SK-N-DZ (cell line): ENCODE measurements at places on chromosomes 3 and 15.
A peak's percentile ranks its signal among the peaks of the same experiment; 100 is the strongest.

DNA sequence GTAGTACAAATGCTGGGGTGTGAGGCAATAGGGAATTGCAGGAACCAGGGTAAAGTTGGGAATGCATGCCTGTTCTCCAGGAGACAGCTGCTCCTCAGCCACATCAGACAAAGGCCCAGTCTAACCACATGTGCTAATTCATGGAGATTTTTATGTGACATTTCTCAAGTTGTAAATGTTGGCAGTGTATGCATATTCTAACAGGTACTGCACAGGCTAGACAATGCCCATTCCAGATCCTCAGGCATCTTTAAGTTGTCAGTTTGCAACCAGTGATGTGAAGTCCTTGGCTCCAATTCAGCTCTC, 84.9 kb downstream of the EEFSEC start:
- no peak for DNase-seq

- DNase-seq: peak; percentile 10
Observed at GRCh38 chr3:73556520-73557372, 68.0 kb downstream of the PDZRN3 start.

- DNase-seq: no peak
Observed at GRCh38 chr15:59443341-59444072, 5.5 kb downstream of the FAM81A start.

GRCh38 chr3:53813876-53814275, 32.3 kb downstream of the CHDH start:
- DNase-seq: no peak

DNA sequence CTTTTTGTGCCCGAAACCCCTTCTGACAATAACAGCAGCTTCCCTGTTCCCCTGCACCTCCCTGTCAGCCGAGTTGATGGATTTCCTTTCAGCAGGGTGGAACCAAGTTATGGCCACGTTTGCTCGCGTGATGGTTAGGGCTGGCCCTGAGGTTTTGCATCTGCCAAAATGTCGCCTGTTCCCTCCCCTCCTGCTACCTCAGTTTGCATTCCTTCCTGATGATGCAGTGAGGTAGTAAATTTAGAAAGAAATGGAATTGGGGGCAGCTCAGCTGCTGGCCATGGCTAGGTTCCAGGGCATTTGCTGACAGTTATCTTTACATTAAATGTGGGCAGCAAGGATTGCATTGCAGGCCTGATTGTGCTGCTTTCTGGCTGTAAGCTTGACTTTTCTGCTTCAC, 13.2 kb downstream of the LIMD1 start:
- no peak for DNase-seq

- peak; percentile 58 for DNase-seq
Observed at GRCh38 chr15:77584201-77584600, 48.5 kb downstream of the LINGO1 start.

DNA sequence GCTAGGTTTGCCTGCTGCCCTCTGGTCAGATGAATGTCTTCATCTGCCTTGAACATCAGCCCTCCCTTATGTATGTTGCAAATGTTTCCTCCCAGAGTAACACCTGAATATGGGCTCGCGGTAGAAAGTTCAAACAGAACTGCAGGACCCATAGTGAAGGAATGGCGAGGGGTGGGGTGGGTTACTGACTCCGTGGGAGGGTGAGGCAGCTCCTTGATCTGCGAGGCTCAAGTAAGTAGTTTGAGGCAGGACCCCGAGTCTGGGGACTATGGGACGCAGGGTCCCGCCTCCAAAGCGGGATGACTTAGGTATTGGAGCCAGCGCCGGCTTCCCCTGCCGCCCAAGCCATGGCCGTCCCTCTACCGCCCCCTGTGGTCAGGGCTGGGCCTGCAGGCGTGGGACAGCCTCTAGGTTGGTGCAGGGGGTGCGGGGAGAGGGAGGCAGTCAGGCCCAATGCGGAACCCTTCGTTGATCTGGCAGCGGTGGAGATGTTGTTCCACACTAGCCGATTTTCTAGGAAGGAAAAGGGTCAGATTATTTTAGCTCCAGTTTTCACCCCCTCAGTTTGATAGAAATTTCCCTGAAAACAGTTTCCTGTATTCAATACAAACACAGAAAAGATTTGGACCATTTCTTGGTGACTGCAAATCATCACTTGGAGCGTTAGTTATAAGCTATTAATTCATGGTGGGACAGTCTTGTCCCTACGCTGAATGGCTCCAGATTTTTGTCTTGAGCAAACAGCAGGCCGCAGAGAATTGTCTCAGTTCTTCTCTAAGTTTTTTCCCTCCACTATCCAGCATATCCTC, 72.3 kb downstream of the CORO2B start:
- no peak for DNase-seq

- DNase-seq: no peak
Observed at GRCh38 chr3:158261371-158261991, 151.6 kb downstream of the RSRC1 start.

- no peak for DNase-seq
Observed at GRCh38 chr15:41238100-41238499, 7.0 kb downstream of the CHP1 start.

- no peak for DNase-seq
Observed at GRCh38 chr3:178851564-178851963, 220.0 kb downstream of the ZMAT3 start.

DNA sequence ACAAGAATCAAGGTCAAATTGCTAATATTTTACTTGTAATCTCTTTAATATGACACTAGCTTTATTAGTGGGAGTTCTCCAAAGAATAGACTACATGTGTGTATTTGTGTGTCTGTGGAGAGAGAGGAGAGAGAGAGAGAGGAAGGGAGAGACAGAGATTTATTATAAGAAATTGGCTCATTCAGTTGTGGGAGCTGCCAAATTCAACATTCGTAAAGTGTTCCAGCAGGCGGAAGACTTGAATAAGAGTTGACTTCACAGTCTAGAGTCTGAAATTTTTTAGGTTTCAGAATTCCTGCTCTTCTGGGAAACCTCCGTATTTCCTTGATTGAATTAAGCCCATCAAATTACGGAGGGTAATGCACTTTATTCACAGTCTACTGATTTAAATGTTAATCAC, 4.7 kb upstream of the CLDN1 start:
- DNase-seq: no peak

GRCh38 chr3:196920733-196921132, 21.6 kb downstream of the NCBP2 start:
- DNase-seq: no peak

DNA sequence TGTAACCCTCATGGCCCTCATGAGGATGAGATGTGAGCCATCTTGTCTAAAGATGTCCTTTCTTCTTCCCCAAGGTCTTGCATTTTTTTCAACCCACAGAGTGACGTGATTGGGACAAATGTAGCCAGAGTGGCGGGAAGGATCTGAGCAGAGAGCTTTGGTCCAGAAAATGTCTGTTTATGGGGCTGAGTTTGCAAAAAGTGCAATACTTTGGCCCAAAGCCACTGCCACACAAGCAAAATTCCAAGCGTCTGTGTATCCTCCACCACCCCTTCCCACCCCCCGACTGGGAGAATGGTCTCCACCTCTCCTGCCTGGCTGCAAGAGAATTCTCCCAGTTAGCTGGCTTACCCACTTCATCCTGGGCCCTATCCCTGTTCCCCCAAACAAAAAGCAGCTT, 246.9 kb upstream of the LRIG1 start:
- no peak for DNase-seq

GRCh38 chr3:101195951-101196713, 124.2 kb downstream of the IMPG2 start:
- DNase-seq: peak; percentile 2

GRCh38 chr3:62542185-62542584, 168.8 kb upstream of the FEZF2 start:
- no peak for DNase-seq

GRCh38 chr3:133429063-133429462, 29.2 kb downstream of the BFSP2 start:
- no peak for DNase-seq

- no peak for DNase-seq
Observed at GRCh38 chr15:63040509-63040908, 2.0 kb upstream of the TPM1 start.

- no peak for DNase-seq
Observed at GRCh38 chr3:25449857-25450256, 21.8 kb downstream of the RARB start.

- DNase-seq: no peak
Observed at GRCh38 chr3:147934451-147935180, 525.5 kb downstream of the ZIC1 start.

DNA sequence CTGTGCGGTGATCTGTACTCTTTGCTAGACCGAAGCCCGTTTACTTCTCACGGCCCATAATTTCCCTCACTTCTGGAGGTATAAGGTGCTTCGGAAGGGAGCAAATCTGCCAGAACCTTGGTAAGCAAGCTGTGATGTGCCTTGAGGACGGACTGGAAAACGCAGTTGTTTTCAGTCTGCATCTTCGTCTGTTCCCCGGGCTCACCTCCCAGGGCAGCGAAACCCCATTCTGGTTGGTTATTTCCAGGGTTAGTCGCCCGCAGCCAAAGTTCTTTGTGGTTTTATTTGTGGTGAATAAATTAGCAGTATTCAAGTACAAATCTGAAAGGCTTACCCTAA, 401 bp downstream of the RAMAC start:
- peak; percentile 21 for DNase-seq

GRCh38 chr3:141273700-141274410, 42.2 kb downstream of the PXYLP1 start:
- no peak for DNase-seq

DNA sequence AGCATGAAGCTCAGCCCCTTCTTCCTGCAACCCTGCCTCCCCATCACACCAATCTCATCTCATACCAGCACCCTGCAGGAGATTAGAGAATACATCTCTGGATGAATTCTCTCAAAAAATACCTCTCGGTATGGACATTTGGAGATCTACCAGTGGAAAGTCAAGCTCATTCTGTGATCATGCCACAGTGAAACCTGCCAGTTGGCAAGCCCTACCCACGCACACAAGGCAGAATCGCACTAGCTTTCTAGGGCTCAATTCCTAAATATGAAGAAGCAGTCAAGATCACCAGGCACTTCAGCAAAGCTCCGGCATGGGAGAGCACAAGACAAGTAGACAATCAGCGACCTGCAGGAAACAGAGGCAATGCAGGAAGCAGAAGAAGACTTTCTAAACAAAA, 221.2 kb downstream of the NTRK3 start:
- DNase-seq: no peak
